ENCODE measurements at places on chromosomes 13 and 19.

DNA sequence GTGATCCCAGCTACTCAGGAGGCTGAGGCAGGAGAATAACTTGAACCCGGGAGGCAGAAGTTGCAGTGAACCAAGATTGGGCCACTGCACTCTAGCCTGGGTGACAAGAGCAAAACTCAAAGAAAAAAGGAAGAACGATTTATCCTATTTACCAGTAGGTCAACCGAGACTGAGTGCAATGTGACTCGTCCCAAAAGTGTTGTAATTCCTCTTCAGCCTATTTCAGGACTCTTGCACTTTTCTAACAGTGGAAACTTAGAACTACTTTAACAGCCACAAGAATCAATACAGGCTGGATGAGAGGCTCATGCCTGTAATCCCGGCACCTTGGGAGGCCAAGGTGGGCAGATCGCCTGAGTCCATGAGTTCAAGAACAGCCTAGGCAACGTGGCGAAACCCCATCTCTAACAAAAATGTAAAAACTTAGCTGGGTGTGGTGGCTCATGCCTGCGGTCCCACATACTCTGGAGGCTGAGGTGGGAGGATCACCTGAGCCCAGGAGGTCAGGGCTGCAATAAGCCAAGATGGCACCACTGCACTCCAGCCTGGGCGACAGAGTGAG is 4.3 kb upstream of the NR1H2 start:
- no peak for DNase-seq

DNA sequence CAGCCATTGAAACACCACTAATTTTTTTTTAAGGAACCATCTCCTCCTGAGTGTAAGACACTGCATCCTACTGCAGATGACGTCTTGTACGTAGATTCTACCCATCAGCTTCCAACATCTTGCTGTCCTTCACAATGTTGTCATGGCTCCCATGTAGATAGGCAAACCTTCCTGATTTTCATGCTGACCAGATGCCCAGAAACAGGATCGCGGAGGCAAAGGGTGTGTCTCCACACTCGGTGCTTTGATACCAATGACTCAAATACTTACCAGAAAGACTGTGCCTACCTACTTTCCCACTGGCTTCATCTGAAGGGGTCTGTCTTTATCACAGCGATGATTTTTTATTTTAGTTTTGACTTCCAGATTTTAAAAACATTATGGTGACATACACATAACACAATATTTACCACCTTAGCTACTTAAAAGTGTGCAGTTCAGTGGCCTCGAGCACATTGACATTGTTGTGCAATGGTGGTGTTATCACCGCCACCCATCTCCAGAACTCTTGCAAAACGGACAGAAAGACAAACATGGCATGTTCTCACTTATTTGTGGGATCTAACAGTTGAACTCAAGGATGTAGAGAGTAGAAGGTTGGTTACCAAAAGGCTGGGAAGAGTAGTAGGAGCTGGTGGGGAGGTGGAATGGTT is 94.0 kb upstream of the PEG3 start:
- no peak for DNase-seq

- DNase-seq, result no peak
These were observed 5.1 kb downstream of the PEX11G start for GRCh38 chr19:7483720-7484201.

DNA sequence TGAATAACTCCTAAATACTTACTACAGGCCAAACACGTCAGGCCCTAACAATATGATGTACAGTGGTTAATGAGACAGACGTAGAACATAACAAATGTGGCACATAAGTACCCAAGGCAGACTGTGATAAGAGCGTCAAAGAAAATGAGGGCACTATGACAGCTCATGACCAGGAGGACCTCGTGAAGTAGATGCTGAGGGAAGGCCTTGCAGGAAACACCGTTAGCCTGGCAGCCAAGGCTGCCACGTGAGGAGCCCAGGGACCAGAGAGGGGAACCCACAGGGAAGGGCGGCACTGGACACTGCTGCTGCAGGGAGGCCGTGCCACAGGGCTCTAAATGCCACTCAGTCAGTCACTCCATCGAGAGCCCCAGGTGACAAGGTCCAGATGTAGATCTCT is 5.7 kb downstream of the TUBGCP3 start:
- no peak for DNase-seq

- DNase-seq, result no peak
These were observed 495 bp downstream of the DCLK1 start for GRCh38 chr13:36130552-36131221.

DNA sequence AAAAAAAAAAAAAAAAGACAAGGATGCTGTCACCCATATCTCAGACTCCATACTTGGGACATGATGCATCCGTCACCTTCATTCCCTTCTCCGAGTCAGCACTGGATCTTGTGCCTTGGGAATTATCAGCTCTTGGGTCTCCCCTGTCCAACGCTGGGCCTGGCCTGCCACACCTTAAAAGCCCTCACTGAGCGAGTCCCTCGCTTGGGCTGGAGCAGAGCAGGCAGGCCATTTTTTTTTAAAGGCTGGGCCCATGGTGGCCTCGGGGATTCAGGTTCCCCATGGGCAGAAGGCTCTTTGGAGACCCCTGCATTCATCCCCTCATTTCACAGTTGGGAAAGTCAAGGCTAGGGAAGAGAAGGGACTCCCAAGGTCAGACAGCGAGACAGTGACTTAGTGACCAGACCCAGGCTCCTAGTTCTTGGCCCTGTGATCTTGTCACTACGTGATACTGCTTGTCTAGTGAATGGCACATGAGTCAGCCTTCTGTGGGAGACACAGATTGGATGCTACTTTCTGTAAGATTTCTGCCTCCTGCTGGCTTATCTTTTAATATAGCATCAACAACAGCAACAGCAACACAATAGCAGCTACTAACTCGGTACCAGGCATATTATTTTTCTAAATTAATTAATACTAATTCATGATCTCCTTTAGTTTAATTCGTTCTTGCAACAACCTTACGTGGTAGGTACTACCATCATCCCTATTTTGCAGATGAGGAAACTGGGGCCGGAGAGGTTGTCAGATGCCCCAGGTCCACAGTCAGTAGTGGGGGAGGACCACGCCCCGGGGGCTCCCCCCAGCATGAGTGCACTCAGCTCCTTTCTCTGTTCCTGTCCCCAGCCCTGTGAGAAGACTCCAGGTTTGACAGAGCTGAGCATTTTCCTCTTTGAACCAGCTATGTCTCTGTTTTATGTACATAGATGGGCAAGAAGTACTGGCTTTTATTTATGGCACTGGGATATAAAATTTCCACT is 27.4 kb upstream of the ZNF536 start:
- no peak for DNase-seq

DNA sequence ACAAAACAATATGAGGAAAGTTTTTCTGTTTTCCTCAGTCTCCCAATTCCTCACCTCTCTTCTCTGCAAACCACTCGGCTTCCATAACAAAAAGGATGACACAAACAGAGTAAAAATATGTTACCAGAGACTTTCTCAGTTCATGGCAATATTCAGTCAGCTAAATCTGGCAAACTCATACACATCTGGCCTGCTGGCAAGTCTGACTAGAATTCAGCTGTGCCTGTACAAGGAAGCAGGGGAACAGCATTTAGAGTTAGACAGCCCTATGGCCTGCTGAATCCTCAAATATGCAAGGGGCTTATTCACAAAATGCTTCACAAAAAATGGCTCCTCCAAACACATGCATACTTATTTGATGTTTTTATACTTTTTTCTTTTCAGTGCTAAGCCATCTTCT is 227.8 kb downstream of the ENOX1 start:
- no peak for DNase-seq

- DNase-seq, result peak; percentile 33
These were observed 3.3 kb upstream of the NAPA start for GRCh38 chr19:47518139-47518538.

DNA sequence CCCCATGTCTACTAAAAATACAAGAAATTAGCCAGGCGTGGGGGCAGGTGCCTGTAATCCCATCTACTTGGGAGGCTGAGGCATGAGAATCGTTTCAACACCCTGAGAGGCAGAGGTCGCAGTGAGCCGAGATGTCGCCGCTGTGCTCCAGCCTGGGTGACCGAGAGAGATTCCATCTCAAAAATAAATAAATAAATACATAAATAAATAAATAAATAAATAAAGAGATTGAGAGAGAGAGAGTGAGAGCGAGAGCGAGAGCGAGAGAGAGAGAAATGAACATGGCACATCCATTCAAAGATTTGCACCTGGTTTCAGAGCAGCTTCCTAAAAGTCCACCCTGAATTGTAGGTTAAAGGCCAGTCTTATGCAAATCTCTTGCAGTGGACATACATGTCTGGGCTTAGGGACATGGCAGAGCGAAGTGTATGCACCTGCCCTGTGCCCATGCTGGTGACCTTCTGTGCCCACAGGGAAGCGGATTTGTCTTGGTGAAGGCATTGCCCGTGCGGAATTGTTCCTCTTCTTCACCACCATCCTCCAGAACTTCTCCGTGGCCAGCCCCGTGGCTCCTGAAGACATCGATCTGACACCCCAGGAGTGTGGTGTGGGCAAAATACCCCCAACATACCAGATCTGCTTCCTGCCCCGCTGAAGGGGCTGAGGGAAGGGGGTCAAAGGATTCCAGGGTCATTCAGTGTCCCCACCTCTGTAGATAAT is 42.3 kb upstream of the CYP2B6 start:
- no peak for DNase-seq

DNA sequence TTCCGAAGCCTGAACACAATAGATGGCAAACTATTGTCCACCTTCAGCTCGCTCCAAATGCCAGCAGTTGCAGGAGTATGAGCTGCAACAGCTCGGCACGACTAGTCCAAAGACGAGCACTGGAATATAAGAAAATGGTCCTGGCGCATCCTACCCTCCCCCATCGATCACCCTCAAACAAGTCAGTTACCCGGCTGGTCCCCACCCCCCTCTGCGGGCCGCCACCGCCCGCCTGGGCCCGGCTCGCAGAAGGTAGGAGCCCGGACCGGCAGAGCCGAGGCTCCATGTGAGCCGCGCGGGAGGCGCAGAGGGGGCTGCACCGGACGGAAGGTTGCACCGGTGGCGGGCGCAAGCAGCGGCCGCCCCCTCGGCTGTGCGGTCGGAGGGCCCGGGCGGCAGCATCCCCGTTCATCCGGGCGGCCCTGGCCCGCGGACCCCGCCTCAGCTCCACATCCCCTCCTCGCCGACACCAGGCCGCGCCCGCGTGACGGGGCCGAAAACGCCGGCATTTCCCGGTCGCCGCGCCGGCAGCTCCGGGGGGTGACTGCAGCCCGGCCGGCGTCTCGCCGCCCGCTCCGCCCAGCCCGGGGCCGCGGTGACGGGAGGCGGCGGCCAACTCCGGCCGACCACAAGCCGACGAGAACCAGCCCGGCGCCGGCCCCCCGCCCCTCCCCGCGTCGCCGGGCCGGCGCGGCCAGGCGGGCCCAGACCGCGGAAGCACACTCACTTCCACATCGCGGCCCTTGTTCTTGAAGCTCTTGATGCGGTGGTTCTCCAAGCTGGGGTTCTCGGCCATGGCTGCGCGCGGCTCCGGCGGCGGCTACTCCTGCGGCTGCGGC is 552 bp downstream of the KPNA3 start:
- peak; percentile 26 for DNase-seq

DNA sequence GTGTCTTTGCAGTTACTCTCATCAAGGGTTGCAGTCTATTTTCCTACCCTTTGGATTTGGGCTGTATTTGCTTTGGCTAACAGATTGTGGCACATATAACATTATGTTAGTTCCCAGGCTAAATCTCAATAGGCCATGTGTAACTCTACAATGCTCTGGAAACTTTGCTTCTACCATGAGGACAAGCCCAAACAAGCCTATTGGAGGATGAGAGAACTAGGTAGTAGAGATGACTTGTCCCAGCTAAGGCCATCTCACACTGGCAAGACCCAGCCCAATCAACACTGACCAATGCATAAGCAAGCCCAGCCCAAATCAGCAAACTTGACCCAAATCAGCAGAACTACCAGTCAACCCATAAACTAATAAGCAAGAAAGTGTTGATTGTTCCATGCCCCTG is 311.8 kb downstream of the NDFIP2 start:
- DNase-seq, result no peak

- DNase-seq, result no peak
These were observed 1.7 kb upstream of the USPL1 start for GRCh38 chr13:30615866-30616541.

DNA sequence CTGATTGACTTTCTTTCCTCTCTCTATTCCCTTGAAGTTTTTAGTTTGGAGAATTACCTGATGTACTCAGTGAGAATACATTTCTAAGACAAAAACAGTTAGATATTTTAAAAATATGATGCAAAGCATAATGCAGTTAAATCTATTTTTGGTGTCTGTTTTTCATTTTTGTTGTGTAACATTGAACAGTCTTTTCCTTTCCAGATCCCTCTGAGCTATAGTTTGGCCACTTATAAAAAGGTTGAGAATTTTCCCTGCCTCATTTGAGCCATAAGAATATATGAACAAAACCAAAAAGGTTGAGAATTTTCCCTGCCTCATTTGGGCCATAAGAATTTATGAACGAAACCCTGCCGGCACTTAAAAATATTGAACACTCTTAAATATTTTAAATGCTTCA is 57.0 kb upstream of the IPO5 start:
- no peak for DNase-seq

Measured in stimulated activated CD4-positive, alpha-beta T cell treated with anti-CD3 and anti-CD28 coated beads, Interleukin-2, amount 100 ng/mL, for 4 hours (primary cell).